Right lobe of liver (tissue), 6 donors: ENCODE measurements at places on chromosomes 7 and 10. TPM values are rescaled to one million over a fixed set of nuclear protein-coding genes. Genes with fewer than 3 reads are reported as not detected.

- DNase-seq: no peak
Observed at GRCh38 chr7:82741493-82741892, 297.9 kb upstream of the CACNA2D1 start.

Gene EBLN1
- not detected for total RNA-seq

- no peak for DNase-seq
Observed at GRCh38 chr10:101580486-101581399, 7.3 kb downstream of the POLL start.

- no peak for DNase-seq
Observed at GRCh38 chr10:71258446-71259145, 46.2 kb downstream of the UNC5B start.

DNA sequence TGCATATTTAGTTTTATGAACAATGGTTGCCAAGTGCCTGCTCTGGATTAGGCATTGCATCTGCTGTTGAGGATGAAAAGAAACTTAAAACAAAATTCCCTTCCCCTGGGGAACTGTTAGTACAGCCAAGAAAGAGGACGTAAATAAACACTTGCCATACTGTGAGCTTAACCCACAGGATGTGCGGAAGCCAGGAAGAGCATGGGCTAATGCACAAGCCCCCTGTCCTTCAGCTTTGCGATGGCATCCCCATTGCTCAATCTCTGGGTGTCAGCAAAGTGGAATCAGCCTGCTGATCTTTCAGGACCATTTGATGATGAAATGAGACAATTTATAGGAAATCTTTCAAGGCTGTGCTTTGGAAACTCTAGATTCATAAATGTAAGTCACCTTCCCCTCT, 399.9 kb upstream of the IGFBP3 start:
- no peak for DNase-seq

DNA sequence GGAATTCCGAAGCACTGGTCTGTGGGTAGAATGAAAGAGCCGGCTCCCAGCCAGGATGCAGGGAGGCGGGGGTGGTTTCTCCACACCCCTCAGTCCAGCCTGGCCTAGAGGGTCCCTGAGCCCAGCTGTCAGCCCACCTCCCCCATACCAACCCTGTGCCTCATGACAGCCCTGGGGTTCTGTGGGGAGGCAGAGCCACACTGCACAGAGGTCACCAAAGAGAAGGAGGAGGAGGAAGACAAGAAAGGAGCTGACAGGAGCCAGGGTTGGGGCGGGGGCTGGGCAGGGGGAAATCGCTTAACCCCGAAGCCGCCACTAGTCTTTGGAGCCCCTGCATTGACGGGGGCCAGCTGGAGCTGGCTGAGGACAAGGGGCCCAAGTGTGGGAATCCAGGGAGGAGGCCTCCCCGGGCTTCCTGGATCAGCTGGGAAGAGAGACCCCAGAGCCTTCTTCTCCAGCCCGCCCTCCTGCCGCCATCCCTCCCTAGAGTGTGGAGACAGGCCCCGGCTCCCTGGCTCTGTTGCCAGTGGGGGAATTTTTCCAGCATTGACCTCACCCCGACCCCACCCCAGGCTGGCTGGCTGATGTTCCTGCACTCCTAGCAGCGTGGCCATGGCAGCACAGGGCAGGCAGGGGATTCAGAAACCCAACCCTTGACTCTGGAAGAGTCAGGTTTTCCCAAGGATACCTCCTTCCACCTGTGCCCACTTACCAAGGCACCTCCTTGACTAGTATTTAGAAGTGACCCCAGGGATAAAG, 32.5 kb downstream of the KAZALD1 start:
- DNase-seq: no peak

- no peak for DNase-seq
Observed at GRCh38 chr10:125567529-125567928, 115.4 kb downstream of the TEX36 start.

DNA sequence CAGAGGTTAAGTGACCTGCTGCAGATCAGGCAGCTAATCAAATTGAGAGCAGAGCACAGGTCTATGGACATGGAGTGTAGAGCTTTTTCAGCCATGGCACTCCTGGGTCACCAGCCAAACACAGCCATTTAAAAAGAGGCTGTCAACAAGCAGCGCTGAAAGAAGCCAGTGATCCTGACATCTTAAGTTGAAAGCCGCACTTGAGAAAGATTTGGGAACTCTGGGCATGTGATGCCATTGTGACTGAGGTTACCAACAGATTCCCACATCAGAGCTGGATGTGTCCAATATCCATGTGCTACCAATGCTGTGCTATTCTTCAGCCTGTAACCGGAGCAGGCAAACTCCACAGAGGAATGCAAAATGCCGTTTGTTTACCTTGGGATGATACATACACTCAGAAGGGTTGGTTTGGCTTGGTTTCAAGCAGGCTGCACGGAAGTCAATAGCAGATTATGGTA, 56.2 kb upstream of the ABLIM1 start:
- no peak for DNase-seq

Gene SLC39A12
- total RNA-seq: 0.11 TPM

- no peak for DNase-seq
Observed at GRCh38 chr7:97513326-97513725, 218.6 kb upstream of the TAC1 start.

- DNase-seq: no peak
Observed at GRCh38 chr7:138980563-138981291, 462 bp downstream of the KIAA1549 start.

DNA sequence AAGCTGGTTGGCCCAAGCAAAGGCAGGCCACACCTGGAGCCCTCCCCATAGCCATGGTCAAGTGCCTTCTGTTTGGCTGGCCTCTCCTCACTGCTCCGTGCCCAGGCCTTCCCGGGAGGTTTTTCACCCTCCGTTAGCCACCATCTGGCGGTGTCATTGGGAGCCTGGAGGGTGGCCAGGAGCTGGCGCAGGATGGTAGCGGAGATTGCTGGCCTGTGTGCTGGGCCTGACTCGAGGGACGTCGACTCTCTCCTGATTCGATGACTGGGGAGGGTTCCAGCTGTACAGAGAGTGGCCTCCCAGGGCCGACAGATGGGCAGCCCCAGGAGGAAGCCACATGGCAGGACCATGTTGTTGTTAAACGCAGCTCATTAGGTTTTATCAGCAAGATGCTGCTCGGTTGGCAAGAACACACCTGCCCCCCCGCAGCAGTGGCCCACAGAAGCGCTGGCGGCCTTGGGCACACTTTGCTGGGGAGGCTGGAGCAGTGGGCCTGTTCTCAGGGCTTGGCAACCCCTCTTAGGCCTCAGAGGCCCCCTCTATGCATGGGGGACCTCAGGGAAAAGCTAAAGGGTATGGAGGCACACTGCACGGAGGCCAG, 64.0 kb upstream of the CACUL1 start:
- DNase-seq: no peak
